HT1080 (cell line): ENCODE measurements at places on chromosomes 13 and 19. TPM values are rescaled to one million over a fixed set of nuclear protein-coding genes. Genes with fewer than 3 reads are reported as not detected.

Gene SELENOV
- total RNA-seq, result not detected in 2 replicates

Gene CFAP97D2
- not detected in 2 replicates for total RNA-seq

Gene KLF16
- 12.1 and 20.2 TPM in 2 replicates for total RNA-seq

Gene ADGRE2
- not detected in 2 replicates for total RNA-seq

Gene SLITRK6
- 0.10 and 0.84 TPM in 2 replicates for total RNA-seq

Gene ZNF835
- 0.05 and 0.30 TPM in 2 replicates for total RNA-seq

Gene PRSS57
- total RNA-seq, result not detected in 2 replicates

Gene NECTIN2
- 131 and 151 TPM in 2 replicates for total RNA-seq

Gene NLRP9
- not detected in 2 replicates for total RNA-seq

Gene ZNF780A
- total RNA-seq, result 6.8 and 10.8 TPM in 2 replicates

Gene RHPN2
- 13.0 and 17.0 TPM in 2 replicates for total RNA-seq

Gene C19orf85
- 0.10 TPM in 1 of 2 replicates, not detected in the other for total RNA-seq

Gene SIGLEC12
- not detected in 2 replicates for total RNA-seq
